Calu3 (cell line): ENCODE measurements at places on chromosomes 16 and 17. TPM values are rescaled to one million over a fixed set of nuclear protein-coding genes. Genes with fewer than 3 reads are reported as not detected.
A peak's percentile ranks its signal among the peaks of the same experiment; 100 is the strongest.

DNA sequence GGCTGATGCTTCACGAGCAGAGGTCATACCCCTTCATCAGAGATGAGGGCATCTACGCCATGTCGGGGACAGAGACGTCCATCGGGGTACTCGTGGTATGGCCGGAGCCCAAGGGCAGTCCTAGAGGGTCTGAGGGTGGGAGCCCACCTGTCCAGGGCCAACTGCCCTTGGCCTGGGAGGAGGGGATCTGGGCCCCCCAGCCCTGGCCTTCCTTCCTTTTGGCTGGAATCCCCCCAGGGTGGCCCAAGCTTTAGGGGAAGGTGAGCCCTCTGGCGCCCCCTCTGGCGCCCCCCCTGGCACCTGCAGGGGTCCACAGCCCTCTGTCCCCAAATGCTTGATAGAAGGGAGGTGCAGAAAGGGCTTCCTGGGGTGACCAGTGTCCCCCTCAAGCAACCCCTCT lies 69.3 kb downstream of the SCNN1B start:
- no peak overlapping the region for H3K27ac ChIP-seq
- no peaks in the 10 kb centered on the region for H3K36me3 ChIP-seq
- no peak for DNase-seq
- H3K27me3 ChIP-seq = peaks cover 42% of the 10 kb centered on the region
- peaks cover 16% of the 10 kb centered on the region for H3K4me1 ChIP-seq

DNA sequence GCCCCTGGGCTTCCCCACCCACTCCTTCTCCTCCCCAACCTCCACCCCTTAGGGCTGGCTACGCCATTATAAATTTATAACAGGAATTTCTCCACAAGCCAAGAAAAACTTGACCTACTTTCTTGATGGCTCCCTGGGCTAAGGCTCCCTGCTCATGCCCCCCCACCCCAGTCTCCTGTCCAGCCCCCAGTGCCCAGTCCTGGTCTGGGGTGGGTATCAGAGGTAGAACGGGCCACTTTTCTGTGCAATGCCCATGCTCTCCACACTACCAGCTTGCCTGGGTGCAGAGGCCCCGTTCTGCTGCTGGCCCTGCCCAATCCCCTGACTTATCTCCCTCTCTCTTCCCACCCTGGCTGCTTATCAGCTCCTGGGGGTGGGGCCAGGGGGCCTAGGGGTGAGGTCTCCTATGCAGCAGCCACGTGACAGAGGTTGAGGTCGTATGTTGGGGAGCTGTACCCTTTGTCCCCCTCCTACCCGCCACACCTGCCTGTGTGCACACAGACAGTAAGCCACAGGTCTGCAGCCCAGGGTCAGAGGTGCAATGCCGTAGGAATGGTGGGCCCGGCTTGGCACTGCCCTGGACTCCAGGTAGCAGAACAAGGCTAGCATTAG lies 10.1 kb downstream of the THRA start:
- peaks cover 91% of the 10 kb centered on the region for H3K4me1 ChIP-seq
- DNase-seq = peak; percentile 81
- H3K27me3 ChIP-seq = no peaks in the 10 kb centered on the region
- H3K4me3 ChIP-seq = peak overlapping the region; percentile 63
- H3K36me3 ChIP-seq = peaks cover 61% of the 10 kb centered on the region
- peak overlapping the region; percentile 23 for H3K27ac ChIP-seq

- DNase-seq = no peak
- H3K4me3 ChIP-seq = no peak overlapping the region
- H3K36me3 ChIP-seq = no peaks in the 10 kb centered on the region
Measured at GRCh38 chr17:81455387-81455786, 57.2 kb downstream of the ACTG1 start.

GRCh38 chr16:86444661-86445060 lies 65.7 kb upstream of the FOXF1 start:
- H3K4me3 ChIP-seq = no peak overlapping the region
- no peak overlapping the region for H3K27ac ChIP-seq

The MBTPS1 gene
- total RNA-seq = 116 and 130 TPM in 2 replicates

GRCh38 chr17:73973586-73974409 lies 229.7 kb upstream of the RPL38 start:
- no peak overlapping the region for H3K4me3 ChIP-seq
- no peak for DNase-seq
- no peaks in the 10 kb centered on the region for H3K36me3 ChIP-seq
- H3K27me3 ChIP-seq = peaks cover 89% of the 10 kb centered on the region

The TOB1 gene
- 177 and 241 TPM in 2 replicates for total RNA-seq

DNA sequence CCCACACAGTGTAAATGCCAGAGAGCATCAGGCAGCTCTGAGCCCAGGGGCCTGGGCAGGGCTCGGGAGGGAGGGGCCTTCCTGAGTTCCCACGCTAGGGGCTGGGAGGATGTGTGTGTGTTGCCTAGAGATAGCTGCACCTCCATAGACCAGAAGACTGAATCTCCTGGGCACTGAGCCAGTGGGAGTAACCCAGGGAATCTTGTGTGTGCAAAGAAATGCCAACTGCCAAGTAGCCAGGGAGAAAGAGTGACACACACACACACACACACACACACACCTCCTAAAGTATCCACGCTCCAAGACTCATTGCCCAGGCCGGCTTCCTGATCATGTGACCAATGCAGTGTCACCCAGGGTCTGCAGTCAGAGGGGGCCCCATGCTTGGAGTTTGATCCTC lies 166.2 kb upstream of the RPL38 start:
- H3K36me3 ChIP-seq = no peaks in the 10 kb centered on the region
- peaks cover 87% of the 10 kb centered on the region for H3K27me3 ChIP-seq
- no peak overlapping the region for H3K4me3 ChIP-seq
- no peak for DNase-seq

The RASD1 gene
- not detected in 2 replicates for total RNA-seq

DNA sequence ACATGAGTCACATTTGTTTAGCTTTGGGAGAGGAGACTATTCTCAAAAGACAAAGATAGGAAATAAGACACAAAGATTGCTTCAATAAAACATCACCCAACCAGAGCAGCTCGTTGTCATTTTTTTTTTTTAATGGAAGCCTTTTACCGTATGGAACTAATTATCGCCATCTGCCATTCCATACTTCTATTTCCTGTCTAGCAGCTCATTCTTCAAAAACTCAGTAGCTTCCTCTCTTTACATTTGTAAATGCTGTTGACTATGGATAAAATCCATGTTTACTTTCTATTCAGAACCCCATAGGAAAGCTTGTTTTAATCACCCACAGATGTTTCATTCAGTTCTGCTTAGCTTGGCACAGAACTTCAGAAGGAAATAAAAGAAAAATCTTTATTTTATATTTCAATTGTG lies 110.0 kb upstream of the PSMD7 start:
- no peaks in the 10 kb centered on the region for H3K36me3 ChIP-seq
- no peak overlapping the region for H3K27ac ChIP-seq
- peaks cover 22% of the 10 kb centered on the region for H3K27me3 ChIP-seq
- no peak for DNase-seq

DNA sequence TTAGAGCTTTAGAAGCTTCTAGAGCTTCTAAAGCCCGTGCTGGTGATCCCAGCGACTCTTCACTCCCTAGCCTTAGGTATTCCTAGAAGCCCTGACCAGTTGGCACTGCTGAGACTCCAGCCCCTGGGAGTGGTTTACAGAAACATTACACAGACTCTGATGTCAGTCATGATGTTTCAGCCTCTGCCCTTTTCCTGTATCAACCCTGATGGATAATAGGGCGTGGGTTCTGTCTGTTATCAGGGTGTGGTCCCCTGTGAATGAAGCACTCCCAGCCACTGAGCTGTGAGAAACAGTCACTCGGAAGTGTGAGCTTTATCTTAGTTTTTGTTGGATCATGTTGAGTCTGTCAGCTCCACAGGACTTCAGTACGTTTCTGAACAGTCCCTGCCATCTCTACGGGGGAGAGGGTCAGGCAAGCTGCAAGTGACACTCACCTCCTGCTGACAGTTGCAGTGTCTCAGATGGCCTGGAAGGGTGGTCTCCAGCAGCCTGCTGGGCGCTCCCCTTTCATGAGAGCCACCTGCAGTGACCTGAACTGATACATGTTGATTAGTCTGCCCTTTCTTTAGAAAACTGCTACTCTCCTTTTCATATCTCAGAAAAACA lies 12.8 kb downstream of the GOSR2 start:
- H3K4me3 ChIP-seq = no peak overlapping the region
- no peak for DNase-seq
- peaks cover 70% of the 10 kb centered on the region for H3K36me3 ChIP-seq
- no peak overlapping the region for H3K27ac ChIP-seq
- H3K27me3 ChIP-seq = no peaks in the 10 kb centered on the region

DNA sequence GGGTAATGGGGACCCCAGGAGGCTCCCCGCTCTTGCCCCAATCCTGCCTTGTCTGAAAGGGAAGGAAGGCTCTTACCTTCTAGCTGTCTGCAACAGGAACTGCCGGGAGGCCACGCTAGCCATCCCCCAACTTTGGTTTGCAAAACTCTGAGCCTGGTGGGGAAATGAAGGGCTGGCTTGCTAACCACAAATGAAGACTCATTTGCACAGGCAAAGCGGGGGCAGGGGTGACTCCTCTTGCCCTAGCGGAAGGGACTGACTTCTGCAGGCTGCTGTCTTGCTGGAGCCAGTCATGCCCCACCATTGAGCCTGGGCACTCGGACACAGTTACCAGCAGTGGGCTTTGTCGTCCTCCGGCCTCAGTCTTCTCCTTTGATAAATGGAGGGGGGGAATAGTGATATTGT lies 52.6 kb downstream of the PLCG2 start:
- no peak overlapping the region for H3K27ac ChIP-seq
- no peak overlapping the region for H3K4me3 ChIP-seq
- DNase-seq = no peak
- peaks cover 65% of the 10 kb centered on the region for H3K27me3 ChIP-seq
- H3K36me3 ChIP-seq = no peaks in the 10 kb centered on the region

GRCh38 chr17:56786989-56787482 lies 46.7 kb downstream of the C17orf67 start:
- H3K27ac ChIP-seq = peak overlapping the region; percentile 97
- peaks cover 30% of the 10 kb centered on the region for H3K4me1 ChIP-seq

The WSCD1 gene
- total RNA-seq = 0.45 and 1.8 TPM in 2 replicates

DNA sequence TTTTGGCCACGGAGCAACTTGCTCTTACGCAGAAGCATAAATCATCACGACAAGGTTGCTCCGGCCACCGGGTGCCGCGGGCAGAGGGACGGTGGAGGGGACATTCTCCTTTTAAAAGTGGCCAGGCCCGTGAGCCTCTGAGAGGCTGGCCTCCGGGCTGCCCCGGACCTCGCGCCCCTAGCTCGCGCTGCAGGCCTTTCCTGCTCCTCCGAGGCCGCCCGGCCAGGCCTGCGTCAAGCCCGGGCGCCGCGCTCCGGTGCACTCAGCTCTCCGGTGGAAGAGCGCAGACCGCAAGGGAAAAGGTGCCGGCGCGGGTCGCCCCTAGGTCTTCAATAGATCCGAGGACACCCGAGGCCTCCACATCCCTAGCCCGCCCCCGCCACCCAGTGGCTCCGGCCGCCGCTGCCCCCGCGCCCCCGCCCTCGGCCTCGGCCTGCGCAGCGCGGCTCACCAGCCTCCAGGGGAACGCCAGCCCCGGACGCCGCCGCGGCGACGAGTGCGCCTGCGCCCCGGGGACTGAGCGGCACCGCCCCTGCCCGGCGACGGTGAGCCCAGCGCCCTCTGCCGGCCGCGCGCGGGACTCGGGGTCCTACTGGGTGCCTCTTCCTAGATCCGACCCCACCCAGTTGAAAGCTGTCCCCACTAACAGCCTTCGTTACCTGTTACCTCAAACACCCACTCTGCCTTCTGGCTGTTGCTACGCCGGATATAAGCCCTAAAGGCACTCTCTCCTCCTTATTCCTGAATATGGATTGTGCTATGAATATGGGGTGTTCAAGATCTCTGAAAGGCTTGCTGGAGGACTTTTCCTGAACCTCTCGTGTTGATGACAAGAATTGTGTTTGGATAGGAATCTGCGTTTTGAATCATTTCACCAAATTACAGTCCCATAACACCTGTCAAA lies at the start of gene LYRM9:
LYRM9 (minus strand) TSS at position 500 of the 904 bp plus-strand sequence. CDS start 10,671 bp downstream, outside the sequence.
- peaks cover 58% of the 10 kb centered on the region for H3K27me3 ChIP-seq
- peaks cover 18% of the 10 kb centered on the region for H3K36me3 ChIP-seq
- H3K27ac ChIP-seq = no peak within 1 kb of the TSS

- H3K27me3 ChIP-seq = peaks cover 97% of the 10 kb centered on the region
- DNase-seq = no peak
- no peak overlapping the region for H3K4me3 ChIP-seq
- H3K36me3 ChIP-seq = no peaks in the 10 kb centered on the region
Measured at GRCh38 chr16:86064431-86065250, 165.7 kb downstream of the IRF8 start.

DNA sequence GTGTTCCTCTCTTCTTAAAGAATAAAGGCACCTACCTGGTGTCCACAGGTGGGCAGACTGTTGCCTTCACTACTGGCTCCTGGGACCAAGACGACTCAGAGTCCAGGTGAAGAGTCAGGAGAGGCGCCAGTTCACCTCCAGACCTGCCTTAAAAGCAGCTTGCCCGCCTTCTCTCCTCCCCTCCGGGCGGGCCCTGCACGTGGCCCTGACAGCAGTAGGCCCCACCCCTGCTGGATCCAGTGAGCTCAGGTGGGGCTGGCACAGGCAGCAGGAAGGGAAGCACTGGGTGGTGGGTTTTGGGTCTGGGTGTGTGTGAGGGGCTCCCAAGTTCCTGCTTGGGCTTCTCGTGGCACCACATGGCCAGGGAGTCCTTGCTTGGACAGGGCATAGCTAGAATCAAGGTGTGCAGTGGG lies at the start of gene TNS4:
TNS4 (minus strand) TSS at position 125 of the 413 bp plus-strand sequence. CDS start 5,198 bp downstream, outside the sequence.
- no peak within 1 kb of the TSS for H3K27ac ChIP-seq
- peak within 1 kb of the TSS; percentile 33 for H3K4me3 ChIP-seq
- no peak for DNase-seq
- H3K4me1 ChIP-seq = peaks cover 20% of the 10 kb centered on the region

The CETP gene
- not detected in 2 replicates for total RNA-seq

- no peaks in the 10 kb centered on the region for H3K4me1 ChIP-seq
- H3K36me3 ChIP-seq = peaks cover 29% of the 10 kb centered on the region
- H3K4me3 ChIP-seq = no peak overlapping the region
- H3K27ac ChIP-seq = no peak overlapping the region
Measured at GRCh38 chr17:67922503-67922902, 73.8 kb downstream of the C17orf58 start.

The NLRP1 gene
- 0.57 and 1.2 TPM in 2 replicates for total RNA-seq

DNA sequence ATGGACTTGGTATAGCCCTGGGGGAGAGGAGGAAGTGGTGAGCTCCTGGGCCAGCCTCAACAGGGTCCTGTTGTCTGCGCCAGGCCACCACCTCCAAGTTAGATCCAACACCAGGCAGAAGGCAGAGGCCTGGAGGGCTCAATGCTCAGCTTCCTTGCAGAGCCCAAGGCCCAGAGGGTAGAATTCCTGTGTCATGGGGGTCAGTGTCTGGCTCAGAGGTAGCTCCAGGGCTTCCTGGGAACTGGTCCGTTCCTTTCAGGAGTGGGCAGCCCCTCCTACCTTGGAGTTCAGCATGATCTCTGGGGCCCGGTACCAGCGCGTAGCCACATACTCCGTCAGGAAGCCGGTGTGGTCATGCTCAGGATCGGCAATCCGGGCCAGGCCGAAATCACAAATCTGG lies 4.4 kb upstream of the GDPD3 start:
- H3K4me1 ChIP-seq = peaks cover 60% of the 10 kb centered on the region
- no peaks in the 10 kb centered on the region for H3K27me3 ChIP-seq

- H3K4me1 ChIP-seq = peaks cover 39% of the 10 kb centered on the region
- no peak for DNase-seq
- peaks cover 24% of the 10 kb centered on the region for H3K36me3 ChIP-seq
- peak overlapping the region; percentile 76 for H3K4me3 ChIP-seq
- H3K27ac ChIP-seq = peak overlapping the region; percentile 7
Measured at GRCh38 chr17:42275527-42276358, 448 bp downstream of the STAT5B start.

The TMEM238L gene
- not detected in 2 replicates for total RNA-seq

The LPO gene
- not detected in 2 replicates for total RNA-seq

- H3K4me1 ChIP-seq = no peaks in the 10 kb centered on the region
- DNase-seq = peak; percentile 15
- no peak overlapping the region for H3K4me3 ChIP-seq
- H3K27ac ChIP-seq = no peak overlapping the region
- no peaks in the 10 kb centered on the region for H3K27me3 ChIP-seq
Measured at GRCh38 chr16:53159781-53160436, 105.1 kb downstream of the CHD9 start.

The NPIPA7 gene
- 6.5 and 9.5 TPM in 2 replicates for total RNA-seq

The MT3 gene
- total RNA-seq = not detected in 2 replicates

The GNAO1 gene
- total RNA-seq = 0.17 TPM in 1 of 2 replicates, not detected in the other

The SEC14L5 gene
- 0.52 and 0.54 TPM in 2 replicates for total RNA-seq
